ENCODE measurements at places on chromosomes 12 and 14.
A peak's percentile ranks its signal among the peaks of the same experiment; 100 is the strongest.

DNA sequence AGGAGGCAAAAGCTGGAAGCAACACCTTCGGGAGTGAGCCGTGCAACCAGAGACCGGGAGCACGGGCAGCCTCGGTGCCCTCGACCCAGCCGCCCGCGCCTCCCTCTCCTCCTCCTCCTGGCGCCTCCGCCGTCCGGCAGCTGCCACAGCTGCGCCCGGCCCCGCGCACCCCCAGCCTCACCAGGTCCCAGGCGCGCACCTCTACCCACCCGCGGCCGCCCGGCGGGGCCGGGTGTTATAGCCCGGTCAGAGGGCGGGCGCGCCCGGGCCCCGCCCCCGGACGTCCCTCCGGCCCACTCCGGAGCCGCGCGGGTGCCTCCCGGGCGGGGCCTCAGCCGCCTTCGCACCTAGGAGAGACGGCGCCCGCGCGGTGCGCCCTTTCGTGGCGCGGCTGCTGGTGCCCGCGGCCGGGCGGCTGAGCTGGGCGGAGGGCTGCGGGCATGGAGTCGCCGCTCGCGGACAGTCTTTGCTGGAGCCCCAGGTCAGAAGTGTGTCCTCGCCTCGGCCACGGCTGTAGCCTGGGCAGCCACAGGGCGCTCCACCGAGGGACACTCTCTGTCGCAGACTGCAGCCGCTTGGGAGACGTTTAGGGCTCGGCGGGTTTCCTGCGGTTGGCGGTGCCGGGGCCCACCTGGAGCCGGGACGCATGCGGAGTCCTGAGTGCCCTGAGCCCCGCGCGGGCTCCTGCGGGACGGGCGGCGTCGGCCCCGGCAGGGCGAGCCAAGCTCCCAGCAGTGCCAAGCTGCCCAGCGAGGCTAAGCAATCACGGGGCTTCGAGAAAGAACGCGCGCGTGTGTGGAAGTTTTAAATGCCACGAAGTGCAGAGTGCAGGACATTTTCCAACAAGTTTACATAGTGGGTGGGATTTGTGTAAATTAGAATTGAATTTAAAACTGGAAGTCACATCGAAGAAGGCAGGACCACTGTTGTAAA, at the start of gene CPM:
Gene CPM (minus strand): TSS at position 211 of the 933 bp plus-strand sequence. CDS start 334 bp downstream, outside the sequence.
- DNase-seq = no peak

DNA sequence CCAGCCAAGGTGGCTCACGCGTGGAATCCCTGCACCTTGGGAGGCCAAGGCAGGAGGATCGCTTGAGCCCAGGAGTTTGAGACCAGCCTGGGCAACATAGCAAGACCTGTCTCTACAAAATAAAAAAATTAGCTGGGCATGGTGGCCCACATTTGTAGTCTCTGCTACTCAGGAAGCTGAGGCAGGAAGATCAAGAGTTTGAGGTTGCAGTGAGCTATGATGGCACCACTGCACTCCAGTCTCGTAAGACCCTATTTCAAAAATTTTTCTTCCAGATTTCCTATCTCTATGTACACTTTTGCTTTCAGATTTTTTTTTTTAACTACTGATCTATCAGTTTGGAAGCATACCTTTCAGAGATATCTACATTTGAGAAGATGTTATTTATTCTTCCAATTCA, 15.3 kb downstream of the SNX6 start:
- DNase-seq = no peak

GRCh38 chr12:1277905-1278304, 286.9 kb downstream of the ERC1 start:
- peak; percentile 75 for DNase-seq

DNA sequence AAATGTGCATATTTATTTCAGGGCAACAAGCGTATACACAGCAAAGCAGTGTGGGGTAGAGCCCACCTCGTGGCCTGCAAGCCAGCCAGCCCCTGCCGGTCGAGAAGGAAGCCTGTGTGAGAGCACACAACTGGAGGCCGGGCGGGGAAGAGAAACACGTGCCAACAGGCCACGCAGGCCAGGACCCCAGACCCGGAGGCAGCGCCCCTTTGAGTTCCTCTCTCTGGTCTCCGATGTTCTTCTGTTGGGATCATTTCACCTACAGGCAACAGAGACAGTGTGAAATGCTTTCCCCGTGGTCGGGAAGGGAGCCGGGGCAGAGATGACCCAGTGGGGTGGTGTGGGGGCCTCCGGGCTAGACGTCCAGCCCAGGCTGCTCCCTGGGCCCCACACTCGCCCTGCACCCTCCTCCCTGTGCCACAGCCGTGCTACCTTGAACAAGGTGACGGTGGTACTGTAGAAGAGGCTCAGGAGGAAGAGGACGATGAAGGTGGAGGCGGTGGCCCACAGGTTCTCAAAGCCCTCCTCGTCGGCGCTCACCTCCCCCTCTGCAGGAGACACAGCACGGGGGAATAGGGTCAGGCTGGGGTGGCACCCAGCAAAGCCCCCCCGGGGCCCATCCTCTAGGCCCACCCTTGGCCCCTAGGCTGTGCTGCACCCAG, 325.5 kb downstream of the TMEM121 start:
- no peak for DNase-seq

DNA sequence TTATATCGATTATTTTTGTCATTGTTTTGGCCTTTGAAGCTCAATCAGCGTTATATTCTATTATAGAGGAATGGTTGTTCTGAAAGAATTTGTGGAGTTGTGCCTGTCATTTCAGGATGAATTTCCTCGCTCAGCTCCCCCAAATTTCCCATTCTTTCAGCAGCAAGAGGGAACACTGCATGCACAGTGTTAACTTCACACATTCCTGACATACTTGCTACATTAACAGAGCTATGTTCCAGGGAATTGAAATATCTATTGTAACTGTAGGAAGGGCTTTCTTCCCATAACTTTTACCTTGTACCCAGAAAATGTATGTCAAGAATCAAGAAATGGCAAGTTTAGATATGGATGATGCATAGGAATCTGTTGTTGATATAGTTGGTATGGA, 379.0 kb downstream of the LRIG3 start:
- DNase-seq = no peak

GRCh38 chr14:29857551-29857950, 70.1 kb downstream of the PRKD1 start:
- DNase-seq = no peak

- DNase-seq = no peak
Observed at GRCh38 chr12:42564556-42564955, 25.0 kb downstream of the PRICKLE1 start.

DNA sequence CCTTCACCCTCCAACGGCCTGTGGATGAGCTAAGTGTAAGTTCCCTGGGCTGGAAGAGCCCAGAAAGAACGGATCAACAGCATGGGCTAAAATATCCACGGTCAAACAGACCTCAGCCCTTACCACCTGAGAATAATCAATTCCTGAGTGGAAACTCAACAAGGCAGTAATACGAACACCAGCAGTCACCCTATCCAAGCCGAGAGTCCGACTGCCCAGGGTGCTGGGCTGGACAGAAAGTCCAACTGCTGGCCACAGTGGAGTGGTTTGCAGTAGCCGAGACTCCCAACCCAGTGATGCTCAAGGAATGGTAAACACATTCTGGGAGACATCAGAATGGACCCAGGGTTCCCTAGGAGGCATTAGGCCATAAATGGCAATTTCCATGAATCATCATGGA, 36.8 kb downstream of the ANO2 start:
- no peak for DNase-seq

DNA sequence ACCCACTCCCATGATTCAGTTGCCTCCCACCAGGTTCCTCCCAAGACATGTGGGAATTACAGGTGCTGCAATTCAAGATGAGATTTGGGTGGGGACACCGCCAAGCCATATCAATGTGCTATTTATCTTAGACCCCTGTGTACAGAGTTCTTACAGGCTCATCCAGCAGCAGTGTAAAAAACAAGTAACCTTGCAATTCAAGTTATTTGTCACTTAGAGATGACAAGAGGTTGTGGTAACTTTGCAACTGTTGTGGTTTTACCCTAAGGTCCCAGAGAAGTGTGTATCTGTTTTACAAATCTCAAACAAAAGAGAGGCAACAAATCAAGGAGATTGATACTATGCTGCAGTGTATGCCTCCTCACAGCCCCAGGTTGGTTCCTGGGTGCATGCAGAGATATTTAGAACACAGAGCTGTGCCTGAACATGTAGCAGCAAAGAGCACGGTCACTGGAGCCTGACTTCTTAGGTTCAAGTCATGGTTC, 11.5 kb upstream of the HELB start:
- peak; percentile 40 for DNase-seq

- DNase-seq = no peak
Observed at GRCh38 chr12:121124402-121125109, 8.1 kb upstream of the P2RX7 start.

DNA sequence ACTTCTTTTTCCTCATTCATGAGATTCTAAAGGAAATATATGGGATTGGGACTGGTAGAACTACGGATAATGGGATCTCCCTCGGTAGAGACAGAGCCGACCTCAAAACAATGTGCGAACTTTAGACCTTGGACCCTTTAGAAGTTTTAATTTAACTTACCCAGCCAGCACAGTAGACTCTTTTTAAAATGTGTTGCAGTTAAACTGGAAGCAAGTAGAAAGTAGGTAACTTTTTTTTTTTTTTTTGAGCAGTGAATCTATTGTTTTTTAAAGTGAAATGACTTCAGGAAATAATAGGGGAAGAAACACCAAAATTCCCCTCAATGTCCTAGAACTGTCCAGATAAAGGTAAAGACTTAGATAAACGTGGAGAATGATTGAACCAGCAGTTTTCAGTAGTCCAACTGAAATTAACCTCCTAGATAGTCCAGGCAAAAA, 1.1 kb upstream of the ATXN2 start:
- no peak for DNase-seq

- no peak for DNase-seq
Observed at GRCh38 chr12:29273178-29273843, 107.7 kb downstream of the ERGIC2 start.

GRCh38 chr12:50986966-50987737, 34.8 kb downstream of the HIGD1C start:
- peak; percentile 45 for DNase-seq

- DNase-seq = no peak
Observed at GRCh38 chr14:89242652-89243279, 174.3 kb downstream of the FOXN3 start.

GRCh38 chr12:102948941-102949352, 8.5 kb upstream of the ASCL1 start:
- peak; percentile 54 for DNase-seq

DNA sequence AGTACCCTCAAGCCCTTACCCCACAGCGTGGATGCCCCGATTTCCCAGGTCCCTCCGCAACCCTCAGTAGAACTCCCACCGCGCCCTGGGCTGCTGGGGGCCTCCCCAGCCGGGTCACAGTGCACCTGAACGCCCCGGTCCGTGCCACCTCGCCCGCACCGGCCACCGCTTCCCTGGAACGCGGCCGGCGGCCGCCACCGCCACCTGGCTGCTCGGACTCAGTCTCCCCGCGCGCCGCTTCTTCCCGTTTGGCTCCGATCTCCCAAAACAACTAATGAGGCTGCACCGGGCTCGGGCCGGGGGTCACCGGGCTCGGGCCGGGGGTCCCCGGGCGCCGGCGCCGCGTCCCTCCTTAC, 1.0 kb downstream of the ITPK1 start:
- DNase-seq = no peak

- DNase-seq = no peak
Observed at GRCh38 chr12:116633476-116633875, 74.3 kb downstream of the MAP1LC3B2 start.

- no peak for DNase-seq
Observed at GRCh38 chr12:89461649-89462612, 62.7 kb downstream of the GALNT4 start.

DNA sequence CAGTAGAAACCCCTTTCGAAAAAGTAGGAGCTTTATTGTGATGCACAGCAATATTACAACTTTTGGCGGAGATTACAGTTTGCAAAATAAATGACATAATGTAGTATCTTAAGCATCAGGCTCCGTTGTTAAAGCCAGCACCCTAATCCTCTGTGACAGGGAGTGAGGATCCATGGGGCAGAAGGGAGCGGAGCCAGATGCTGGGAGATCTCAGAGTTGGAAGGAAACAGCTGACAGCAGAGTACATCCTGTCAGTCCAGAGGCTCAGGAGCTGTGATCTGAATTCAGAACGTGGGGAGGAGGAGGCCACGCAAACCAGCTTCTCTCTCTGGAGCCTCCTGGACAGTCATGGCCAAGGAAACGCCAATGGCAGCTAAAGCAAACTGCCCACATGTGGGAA, 55.7 kb downstream of the TMTC1 start:
- no peak for DNase-seq

DNA sequence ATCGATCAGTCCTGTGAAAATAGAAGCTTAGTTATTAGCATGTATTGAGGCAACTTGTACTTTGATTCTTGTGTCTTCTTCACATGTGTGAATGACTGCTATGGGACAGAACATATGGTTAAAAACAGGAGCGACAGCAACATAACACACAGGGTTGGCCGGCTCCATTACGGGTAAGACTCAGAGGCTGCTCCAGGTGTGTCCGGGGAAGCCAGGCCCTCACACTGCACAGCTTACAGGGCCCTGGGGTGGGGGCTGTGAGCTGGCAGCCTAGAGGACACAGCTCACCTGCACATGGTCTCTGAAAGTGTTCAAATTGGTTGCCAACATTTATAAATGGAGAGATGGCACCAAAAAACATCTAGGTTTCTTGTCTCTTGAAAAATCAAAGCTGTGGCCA, 31.1 kb downstream of the TCHP start:
- no peak for DNase-seq

- peak; percentile 66 for DNase-seq
Observed at GRCh38 chr12:106760184-106760531, 14.3 kb upstream of the RIC8B start.

DNA sequence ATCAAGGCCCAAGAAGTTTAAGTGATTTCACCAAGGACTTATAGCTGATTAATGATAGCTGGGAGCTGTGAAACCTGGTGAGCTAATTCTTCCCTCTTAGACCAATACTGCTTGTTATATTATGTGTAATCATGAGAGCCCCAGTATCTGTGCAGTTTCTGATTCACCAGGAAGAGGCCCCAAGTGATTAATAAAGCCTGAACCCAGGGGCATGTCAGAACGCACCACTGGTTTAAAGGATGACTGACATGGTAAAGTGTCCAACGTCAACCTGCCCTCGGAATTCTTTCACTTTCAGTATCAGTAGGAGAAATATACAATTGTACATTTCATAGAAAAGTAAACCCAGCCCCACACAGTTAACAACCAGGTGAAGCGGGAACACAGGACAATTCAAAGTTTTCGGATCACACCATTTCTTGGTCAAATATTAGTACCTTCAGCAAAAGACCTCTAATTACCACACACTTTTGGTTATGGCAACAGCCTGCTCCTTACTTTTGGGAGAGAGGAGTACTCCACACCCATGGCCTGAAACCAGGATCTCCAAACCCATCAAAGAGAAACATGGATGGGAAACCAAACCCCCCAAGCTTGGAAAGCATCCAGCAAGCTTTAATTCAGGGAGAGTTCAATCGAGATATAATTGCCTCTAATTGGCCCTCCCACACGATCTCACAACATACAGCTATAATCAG, 28.5 kb downstream of the TMCC3 start:
- peak; percentile 31 for DNase-seq

DNA sequence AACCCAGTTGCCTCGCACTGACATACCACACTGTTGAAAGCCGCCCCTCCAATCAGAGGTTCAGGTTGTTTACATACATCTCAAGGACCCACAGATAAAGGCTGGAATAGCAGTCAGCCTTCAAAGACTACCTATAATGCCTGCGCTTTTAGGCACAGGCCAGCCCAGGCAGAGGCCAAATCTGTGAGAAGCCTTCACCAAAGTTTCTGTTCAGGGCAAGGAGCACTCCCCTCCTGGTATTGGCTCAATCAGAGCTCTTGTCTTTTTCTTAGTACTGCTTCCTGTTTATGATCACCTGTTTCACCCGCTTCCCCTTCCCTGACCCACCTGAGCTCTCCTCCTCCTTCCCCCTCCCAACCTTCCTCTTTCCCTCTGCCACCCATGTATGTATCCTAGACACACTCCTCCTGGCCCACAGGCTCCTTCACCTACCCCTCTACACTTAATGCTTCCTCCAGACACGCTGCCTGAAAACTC, 34.8 kb downstream of the DUSP16 start:
- DNase-seq = no peak
